ENCODE measurements at places on chromosomes 3 and 15.

- DNase-seq = no peak
Observed at GRCh38 chr3:172300187-172300586, 148.1 kb downstream of the GHSR start.

DNA sequence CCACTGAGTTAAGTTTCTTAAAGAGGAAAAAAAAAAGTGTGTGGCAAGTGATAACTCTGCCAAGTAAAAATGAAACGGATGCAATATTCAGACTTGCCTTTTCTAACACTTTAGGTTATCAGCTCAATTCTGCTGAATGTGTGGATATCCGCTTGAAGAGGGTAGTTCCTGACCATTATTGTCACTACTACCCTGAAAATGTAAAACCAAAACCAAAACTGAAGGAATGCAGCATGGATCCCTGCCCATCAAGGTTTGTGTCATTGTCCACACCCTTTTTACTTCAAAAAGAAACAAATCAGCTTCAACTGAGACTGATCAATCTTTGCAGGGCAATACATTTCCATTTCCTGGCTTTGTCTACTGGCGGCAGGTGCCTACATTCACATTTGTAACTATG, 236.1 kb downstream of the ADAMTSL3 start:
- DNase-seq = no peak

DNA sequence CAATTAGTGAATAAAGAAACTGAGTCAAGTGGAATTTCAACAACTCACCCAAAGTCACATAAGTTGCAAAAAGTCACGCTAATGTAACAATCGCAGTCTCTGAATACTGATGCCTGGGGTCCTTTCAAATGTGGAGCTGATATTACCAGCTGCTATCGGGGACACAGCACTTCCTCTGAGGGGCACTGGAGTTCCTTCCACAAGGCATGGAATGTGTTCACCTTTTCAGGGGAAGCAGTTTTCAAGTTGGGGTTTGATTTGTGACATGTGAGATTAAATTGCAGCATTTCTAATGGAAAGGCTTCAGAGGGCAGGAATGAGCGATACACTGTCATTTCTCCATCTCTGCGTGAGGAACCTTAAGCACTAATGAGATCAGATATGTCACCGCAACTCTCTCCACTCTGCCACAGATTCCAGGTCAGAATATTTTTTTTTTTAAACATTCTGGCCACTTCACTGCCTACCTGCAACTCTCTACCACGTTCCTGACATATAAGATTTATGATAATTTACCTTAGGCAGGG, 807.2 kb upstream of the CFAP20DC start:
- no peak for DNase-seq

DNA sequence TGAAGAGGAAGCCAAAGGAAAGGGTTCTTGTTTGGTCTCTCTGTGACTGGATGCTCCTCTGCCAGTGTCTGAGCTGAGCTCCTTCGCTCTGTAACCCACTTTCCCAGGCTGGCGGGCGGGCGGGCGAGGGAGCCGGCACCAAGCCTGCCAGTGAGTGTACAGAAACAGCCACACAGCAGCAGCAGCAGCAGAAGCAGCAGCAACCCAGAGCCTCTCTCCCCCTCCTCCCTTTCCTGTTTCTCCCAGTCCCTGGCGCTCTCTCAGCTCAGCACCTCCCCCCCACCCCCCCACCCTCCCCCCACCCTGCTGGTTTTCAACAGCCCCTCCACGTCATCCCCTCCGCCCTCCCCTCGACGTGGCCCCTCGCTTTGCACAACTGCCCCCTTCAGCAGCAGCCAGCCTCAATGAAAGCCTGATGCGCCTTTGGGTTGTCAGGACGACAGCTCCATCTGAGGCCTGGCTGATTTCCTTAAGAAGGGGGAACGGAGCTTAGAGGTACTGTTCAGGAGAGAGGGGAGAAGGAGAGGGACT, at the start of gene LSAMP:
LSAMP (minus strand) TSS at position 177 of the 531 bp plus-strand sequence.
- DNase-seq = peak; percentile 48

- DNase-seq = peak; percentile 20
Observed at GRCh38 chr3:21599890-21600289, 151.1 kb downstream of the ZNF385D start.

DNA sequence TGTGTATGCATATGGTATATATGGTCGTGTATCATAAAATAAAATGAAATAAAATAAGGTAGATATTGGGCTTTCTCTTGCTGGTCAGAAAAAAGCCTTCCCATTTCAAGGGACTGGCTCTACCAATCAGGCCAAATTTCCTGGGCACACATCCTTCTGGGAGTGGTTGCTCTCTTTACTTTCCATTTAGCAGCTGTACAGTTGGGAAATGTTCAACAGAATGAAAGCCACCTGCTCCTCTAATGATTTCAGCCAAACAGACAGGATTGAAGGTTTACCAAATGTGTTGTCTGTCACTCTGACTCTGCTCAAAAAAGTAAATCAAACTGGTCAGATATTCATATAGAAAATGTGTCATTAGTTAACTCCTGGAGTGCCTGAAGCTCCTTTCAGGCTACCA, 380.4 kb downstream of the ROBO2 start:
- no peak for DNase-seq

DNA sequence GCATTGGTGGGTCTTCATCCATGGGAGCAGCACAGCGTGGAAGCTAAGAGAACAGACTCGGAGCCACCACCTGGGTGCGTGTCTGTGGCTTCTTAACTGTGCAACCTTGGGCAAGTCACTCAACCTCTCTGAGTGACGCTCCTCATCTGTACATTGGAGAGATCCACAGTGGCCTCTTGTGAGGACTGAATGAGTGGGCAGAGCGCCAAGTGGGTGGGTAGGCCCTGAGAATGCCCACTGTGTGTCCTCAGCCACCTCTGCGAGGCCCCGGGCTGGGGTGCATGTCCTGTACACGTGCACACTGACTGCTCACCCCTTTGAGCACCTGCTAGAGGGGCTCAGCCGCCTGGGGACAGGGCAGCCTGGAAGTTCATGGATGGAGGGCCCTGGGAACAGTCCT, 99.6 kb upstream of the PRR23E start:
- DNase-seq = no peak

DNA sequence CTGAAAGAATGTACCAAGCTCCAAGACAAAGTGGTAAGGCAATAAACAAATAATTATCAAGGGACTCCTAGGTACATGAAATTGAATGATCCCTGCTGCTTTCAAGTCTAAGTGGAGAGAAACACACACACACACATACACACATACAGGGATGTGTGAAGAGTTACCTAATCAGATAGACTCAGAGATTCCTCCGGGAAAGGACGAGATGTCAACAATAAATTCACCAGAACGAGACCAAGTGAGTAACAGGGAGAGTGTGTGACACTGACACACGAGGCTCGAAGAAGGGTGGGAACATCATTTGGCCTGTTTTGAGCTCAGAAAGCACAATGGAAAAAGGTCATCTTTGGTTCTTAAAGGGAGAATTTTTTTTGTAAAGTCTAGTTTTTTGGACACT, 13.4 kb downstream of the LRIG1 start:
- DNase-seq = no peak

DNA sequence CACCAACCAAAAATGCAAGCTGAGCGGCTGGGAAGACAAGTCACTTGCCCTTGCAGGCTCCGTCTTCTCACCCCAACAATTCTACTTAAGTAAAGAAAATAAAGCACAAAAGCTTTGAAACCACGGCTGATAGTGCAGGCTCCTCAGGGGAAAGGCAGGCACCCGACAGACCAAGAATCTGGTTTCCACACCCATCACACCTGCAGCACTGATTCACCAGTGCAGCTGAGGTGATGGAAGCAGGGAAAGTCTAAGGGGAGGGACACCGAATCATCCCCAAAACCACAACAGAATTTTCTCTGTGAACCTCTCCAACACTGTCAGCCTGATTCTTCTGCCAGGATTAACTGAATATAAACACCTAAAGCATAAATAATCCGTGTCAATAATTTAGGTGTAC, 62.0 kb upstream of the NSMCE3 start:
- no peak for DNase-seq

DNA sequence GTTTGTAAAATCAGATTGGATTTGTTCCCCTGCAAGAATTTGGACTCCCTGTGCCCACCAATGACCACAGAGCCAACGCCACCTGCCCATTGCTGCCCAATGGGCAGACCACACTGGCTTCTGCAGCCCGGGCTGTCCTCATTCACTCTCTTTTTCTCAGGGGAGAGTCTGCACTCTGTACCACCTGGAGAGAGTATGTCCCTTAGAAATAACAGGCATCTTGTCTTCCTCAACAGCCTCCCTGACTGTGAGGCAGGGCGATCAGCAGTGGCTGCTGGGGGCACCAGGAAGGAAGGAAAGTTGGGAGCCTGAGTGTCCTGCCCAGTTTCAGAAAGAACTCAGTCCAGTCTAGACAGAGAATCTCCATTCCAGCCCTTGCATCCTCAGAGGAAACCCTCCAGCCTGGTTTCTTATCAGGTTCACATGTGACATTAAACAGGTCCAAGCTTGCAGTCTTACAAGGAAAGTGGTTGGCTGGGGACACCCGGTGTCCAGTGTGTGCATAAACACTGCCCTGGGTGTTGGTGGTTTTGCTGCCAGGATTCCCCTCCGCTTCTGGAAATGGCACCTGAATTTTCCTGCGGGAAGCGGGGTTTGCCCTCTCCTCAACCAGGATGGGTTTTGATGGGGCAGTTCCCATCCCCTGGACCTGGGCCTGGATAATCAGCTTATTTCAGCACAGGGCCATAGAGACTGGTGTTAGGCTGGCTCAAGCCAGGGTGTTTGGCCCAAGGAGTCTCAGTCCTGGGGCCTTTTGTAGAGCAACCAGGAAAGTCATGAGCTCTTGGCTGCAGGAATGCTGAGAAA, 37.2 kb downstream of the SSUH2 start:
- peak; percentile 20 for DNase-seq

GRCh38 chr3:128133273-128133883, 9.8 kb upstream of the RUVBL1 start:
- DNase-seq = no peak

Data from iPS DF 19.7 (cell line).